ENCODE measurements at places on chromosomes 6 and 20.

GRCh38 chr6:108820006-108820405, 28.2 kb upstream of the ARMC2 start:
- DNase-seq: no peak

DNA sequence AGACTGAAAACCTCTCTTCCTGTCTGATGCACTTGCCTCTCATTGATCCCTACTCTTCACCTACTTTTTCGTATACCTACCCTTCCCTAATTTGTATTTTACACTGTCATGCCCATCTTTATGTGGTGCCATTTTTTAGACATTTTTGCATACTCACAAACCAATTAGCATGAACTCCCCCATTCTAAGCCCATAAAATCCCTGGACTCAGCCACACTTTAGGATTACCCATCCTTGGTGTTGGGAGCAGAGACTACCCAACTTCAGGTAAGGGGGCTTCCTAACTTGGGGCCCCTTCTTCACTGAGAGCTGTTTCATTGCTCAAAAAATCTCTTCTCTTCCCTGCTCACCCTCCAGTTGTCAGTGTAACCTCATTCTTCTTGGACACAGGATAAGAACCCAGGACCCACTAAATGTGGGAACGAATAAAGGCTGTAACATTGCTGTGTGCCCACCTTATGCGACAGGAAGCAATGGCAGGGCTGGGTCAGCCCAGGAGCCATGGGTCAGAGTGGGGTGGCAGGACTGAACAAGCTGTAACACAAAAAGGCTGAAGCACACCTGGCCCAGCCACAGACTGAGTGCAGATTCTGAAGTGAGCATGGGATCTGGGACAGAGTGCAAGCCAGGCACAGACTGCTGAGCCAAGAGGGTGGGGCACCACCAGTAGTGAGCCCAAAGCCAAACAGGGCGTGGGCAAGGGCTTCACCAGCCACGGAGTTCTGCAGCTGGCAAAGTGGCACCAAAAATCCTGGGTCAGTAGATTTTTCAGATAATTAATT, 789.1 kb upstream of the HS3ST5 start:
- no peak for DNase-seq

GRCh38 chr20:10824750-10825500, 151.1 kb upstream of the JAG1 start:
- no peak for DNase-seq

DNA sequence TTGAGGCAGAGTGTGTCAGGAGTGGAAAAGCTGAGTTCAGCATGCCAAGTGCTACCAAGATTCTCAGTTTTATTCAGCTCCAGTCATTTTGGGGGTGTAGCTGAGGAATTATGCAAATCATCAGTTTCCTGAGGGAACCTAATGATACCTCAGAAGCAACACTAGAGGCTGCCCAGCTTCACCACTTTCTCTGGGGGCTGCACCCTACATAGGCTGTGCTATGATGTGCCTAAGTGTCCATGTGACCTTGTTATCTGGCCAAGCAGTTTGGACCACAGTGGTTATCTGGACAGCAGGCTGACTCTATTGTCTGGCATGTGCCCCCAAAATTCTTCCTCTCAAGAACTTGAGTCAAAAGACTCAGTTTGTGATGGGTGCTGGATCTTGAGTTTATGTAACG, 374.6 kb upstream of the SYNCRIP start:
- no peak for DNase-seq

DNA sequence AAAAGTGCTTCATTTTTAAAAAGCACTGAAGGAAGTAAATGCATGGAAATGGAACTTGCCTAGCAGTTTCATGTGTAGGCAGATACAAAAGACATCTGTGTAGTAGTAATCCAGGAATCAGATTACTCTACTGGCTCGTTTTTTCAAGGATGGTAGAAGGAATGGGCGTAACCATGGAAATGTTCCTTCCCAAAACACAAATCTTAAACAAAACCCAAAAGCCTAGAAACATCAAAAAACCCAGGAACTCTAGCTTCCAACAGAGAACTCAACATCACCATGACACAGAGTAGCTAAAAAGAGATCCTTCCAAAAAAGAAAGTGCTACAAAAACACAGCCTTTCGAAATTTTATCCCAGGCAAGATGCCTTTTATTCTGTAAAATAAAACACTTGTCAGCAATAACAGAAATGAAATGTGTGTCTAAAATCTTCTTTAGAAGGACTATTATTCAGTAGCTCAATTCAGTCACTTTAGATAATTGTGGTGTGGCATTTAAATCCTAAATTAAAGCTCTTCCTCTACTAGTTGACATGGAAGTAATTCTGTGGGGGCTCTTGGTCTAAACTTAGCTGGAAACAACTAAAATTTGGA, 81.7 kb downstream of the FAM217A start:
- no peak for DNase-seq

DNA sequence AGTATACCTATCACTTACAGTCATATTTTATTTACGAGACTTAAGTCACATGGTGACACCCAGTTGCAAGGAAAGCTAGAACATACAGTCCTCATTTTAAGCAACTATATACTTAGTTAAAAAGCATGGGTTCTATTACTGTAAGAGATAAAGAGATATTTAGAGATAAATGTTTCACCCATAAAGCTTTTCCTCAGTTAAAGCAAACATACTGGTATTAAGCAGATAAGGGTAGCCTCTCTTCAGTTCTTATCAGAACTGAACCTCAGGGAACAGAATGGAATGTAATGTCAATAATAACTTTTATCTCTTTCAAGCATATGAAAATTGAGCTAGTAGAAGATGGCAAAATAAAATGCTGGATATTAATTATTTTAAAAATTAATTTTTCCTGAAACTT, 9.9 kb upstream of the ASCC3 start:
- no peak for DNase-seq

GRCh38 chr20:48815537-48815936, 12.3 kb downstream of the PREX1 start:
- no peak for DNase-seq

- DNase-seq: no peak
Measured at GRCh38 chr20:24465159-24465558, 4.3 kb upstream of the SYNDIG1 start.

DNA sequence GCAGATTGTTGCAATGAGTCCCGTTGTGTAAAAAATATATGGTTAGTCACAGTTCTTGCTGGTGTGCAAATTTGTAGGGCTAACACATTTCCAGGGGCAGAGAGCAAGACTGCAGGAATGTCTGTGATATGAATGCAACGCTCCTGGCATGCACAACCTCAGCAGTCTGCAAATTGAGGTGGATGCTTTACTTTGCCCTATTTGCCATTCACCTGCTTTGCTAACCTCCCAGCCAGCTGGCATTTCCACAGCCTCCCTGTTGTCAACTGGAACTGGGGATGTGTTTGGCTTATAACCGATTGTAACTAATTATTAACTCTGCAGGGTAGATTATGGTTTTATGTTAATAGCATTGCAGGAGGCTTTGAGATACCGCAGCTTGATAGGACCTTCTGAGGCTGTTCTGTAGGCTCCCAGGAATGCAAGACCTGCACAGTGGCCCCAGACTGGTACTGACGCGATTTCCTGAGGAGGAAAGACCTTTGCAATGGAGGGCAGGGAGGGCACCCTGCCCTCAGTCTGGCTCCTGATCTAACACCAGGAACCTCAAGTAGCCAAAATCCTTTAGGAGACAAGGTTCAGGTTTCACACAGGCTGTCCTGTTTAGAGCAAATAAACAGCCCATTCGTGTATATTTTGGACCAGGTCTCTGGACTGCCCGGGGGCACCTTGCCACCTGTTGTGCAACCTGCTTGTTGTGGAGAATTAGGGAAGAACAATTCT, 53.4 kb downstream of the EDN1 start:
- no peak for DNase-seq

DNA sequence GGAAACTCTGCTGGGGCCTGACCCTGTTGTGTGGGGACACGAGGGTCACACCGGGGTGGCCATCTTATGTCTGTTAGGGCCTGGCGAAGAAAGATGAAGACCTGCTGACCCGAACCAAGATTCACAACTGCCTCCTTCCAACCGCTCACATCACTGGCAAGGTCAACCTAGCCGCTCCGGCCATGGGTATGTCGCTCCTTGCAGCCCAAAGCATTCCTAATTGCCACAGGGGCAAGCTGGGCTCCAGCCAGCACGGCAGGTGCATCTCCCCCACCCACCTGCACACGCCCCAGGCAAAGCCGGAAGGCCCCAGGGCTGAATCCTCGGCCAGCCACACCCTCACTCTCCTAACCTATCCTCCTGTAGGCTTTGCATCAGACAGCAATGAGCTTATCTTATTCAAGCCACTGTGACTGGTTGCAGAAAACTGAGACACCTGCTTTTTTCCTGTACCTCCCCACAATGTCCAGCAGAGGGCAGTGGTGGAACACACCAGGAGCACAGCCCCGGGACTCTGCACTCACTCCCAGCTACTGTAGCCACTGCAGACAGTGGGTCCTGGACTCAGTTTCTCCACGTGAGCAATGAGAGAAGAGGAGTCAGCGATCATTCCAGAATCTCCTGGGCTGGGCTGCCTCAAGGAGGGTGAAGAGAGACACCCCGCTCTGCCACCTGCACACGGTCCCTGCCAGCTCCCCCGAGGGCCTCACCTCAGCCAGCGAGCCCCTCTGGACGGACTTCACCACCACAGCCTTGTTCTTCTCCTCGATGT, 170.2 kb downstream of the PREX1 start:
- peak; percentile 48 for DNase-seq

DNA sequence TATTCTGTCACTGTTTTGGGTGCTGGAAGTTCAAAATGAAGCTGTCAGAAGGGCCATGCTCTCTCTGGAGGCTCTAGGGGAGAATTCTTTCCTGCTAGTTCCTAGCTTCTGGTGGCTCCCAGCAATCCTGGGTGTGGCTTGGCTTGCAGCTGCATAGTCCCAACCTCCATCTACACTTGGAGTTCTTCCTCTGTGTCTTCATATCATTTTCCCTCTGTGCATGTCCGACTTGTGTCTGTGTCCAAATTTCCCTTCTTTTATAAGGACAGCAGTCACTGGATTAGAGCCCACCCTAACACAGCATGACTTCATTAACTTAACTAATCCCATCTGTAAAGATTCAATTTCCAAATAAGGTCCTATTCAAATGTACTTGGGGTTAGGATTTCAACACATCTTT, 23.3 kb upstream of the ENPP1 start:
- no peak for DNase-seq

DNA sequence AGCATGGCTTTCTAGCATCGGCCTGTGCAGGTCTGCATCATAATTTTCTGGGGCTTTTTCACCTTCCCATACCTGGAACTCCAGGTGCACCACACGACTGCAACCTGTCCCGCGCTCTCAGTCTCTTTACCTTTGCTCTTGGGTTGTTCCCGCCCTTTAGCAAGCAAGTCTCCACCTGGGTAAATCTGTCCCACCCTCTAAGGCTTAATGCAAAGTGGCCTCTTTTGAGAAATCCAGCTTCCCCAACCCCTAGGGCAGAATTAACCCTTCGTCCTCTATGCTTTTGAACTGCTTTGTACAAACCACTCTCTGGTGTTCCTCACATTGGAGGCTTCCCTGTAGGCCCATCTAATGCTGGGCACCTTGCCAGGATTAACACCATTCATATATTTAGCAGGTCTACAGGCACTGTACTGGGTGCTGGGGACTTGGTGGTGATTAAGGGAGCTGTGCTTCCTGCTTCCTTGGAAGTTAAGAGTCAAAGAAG, 2.8 kb downstream of the ITPR3 start:
- no peak for DNase-seq

GRCh38 chr20:46226602-46227001, 81.7 kb downstream of the CDH22 start:
- no peak for DNase-seq

GRCh38 chr20:25987073-25987927, 290.6 kb upstream of the ZNF337 start:
- DNase-seq: no peak

GRCh38 chr20:58542411-58543095, 27.4 kb upstream of the APCDD1L start:
- DNase-seq: peak; percentile 14

GRCh38 chr20:15065794-15066193, 728.4 kb upstream of the FLRT3 start:
- no peak for DNase-seq

DNA sequence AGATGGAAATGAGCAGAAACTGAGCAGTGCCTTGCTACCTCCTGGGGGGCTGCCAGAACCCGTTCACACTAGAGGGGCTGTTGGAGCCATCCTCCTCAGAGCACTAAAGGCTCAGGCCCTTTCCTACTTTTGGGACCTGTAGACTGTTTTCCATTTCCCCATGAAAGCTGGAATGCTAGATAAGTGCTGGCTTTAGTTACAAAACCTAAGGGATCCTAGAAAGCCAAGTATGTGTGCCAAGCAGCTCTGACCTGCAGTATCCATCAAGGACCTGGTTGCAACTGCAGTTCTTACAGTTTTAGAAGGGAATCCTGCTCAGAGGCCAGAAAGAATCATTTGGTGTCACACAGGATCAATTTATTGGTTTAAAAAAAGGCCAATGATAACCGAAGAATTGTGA, 176.7 kb upstream of the COL21A1 start:
- no peak for DNase-seq

- no peak for DNase-seq
Measured at GRCh38 chr6:42131531-42131930, 10.9 kb downstream of the C6orf132 start.

DNA sequence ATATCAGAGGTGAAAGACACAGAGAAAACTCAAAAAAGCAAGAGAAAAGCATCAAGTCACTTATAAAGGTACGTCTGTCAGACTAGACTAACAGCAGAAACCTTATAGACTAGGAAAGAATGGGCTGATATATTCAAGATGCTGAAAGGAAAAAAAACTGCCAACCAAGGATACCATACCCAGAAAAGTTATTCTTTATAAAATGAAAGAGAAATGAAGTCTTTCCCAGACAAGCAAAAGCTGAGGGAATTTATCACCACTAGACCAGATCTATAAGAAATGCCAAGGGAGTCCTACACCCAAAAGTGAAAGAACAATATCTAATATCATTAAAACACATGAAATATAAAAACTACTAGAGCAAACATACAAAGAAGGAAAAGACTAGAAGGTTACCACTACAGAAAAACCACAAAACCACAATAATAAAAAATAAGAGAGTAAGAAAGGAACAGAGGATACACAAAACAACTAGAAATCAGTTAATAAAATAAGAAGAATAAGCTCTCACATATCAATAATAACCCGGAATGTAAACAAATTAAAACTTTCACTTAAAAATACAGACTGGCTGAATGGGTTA, 6.2 kb downstream of the MOXD1 start:
- no peak for DNase-seq

GRCh38 chr6:25341923-25342619, 62.9 kb downstream of the CARMIL1 start:
- DNase-seq: no peak

DNA sequence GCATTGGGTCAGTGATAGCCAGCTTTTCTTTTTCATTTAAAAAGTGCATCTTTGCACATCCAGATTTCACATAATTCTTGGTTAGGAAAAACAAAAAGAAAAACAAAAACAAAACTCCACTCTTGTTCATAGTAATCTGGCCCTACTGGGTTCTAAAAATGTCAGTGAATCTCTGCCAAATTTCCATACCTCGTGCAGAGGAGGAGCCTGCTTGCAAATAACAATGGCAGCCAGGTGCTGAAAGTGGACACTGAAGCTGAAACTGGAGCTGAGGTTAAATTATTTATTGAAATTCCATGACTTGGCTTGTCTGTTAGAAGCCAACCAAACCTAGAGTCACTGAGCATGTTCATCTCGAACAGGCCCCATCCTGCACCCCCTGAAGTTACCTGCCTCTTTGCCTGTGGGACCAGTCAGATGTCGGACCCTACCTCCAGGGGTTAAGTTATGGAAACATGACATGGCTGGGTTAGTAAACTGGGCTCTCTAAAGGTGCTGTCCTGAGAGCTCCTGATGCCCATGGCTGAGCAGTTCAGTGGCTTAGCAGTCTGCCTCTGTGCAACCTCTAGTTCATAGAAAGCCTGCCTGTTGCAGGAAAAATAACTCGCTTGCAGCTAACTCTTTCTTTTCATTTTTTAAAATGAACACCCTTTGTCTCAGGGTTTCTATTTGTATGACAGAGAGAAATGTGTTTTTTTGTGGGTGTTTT, 42.7 kb downstream of the CLIC5 start:
- DNase-seq: no peak
